Osteoblast (primary cell): ENCODE measurements at places on chromosomes 6 and 20.

- no peaks in the 10 kb centered on the region for H3K4me1 ChIP-seq
- no peaks in the 10 kb centered on the region for H3K27me3 ChIP-seq
Observed at GRCh38 chr6:73728548-73729205, 32.7 kb downstream of the CD109 start.

- no peaks in the 10 kb centered on the region for H3K27me3 ChIP-seq
- H3K4me1 ChIP-seq, result no peaks in the 10 kb centered on the region
- H3K27ac ChIP-seq, result no peak overlapping the region
- no peaks in the 10 kb centered on the region for H3K36me3 ChIP-seq
- H3K4me3 ChIP-seq, result no peak overlapping the region
Observed at GRCh38 chr6:70708448-70708847, 40.8 kb downstream of the SMAP1 start.

DNA sequence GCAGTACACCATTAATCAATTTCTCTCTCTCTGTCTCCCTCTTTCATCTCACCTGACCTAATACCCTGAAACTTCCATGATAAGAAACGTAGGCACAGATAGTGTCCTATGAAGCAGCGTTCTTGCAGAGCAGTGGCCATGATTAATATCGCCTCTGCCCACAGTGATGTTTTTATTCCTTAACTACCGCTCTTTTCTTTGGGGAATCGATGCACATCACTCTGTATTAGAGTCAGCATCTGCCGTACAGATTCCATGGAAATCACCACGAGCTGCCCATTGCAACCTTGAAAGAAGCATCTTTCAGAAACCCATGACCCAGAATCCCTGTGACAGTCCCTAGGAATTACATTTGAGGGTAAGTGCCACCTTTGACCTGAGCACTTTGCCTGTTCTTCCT is 152.0 kb upstream of the ECI2 start:
- H3K4me1 ChIP-seq, result no peaks in the 10 kb centered on the region
- H3K27me3 ChIP-seq, result peaks cover 31% of the 10 kb centered on the region
- no peaks in the 10 kb centered on the region for H3K36me3 ChIP-seq
- H3K27ac ChIP-seq, result no peak overlapping the region
- DNase-seq, result no peak

DNA sequence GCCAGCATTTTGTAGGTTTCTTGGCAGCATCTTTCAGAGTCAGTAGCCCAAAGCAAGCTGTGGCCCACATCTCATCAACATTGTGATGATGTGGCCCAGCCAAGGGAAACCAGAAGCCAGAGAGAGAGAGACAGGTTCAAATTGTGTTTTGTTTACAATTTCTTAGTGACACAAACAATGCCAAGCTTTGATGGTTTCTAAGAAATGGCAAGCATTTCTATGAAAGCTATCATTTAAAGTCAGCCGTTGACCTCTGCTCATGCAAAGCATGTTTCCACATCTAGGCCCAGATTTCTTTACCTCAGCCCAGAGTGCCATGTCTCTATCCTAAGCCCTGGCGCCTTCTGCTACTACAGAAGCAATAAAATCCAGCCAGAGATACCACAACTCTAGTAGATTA is 32.9 kb downstream of the GCM1 start:
- H3K36me3 ChIP-seq, result no peaks in the 10 kb centered on the region
- H3K27me3 ChIP-seq, result peaks cover 10% of the 10 kb centered on the region
- no peak overlapping the region for H3K27ac ChIP-seq
- no peak for DNase-seq
- H3K4me3 ChIP-seq, result no peak overlapping the region
- H3K4me1 ChIP-seq, result peaks cover 11% of the 10 kb centered on the region

GRCh38 chr6:25534942-25535631 is 116.9 kb upstream of the SCGN start:
- H3K4me3 ChIP-seq, result no peak overlapping the region
- no peaks in the 10 kb centered on the region for H3K36me3 ChIP-seq
- no peak for DNase-seq

DNA sequence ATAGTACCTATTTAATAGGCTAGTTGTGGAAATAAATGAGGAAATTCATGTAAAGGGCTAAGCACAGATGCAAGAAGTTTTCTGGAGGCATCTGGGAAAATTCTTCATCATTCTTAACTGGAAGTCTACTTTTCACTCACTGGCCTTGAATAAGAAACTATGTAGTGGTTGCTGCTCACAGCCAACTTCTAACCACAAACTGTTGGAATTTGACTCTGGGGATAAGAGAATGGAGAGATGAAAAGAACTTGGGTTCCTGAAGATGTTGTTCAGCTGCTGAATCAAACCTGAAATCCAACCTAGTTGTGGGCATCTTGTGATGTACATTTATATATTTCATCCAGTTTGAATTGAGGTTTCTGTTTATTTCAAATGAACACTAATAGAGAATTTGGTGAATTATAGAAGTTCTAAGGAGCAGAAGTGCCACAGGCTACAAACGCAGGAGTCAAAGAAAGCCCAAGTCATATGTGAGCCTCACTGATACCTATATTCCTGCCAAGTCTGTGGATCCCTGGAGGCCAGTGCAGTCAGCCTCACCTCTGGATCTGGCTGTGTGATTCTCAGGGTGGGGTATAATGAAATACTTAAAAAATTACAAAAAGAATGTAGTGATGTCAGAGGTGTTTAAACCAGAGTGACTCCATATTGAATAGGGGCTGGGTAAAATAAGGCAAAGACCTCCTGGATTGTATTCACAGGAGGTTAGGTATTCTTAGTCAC is 18.7 kb upstream of the MEI4 start:
- H3K4me1 ChIP-seq, result no peaks in the 10 kb centered on the region
- no peak for DNase-seq
- no peaks in the 10 kb centered on the region for H3K36me3 ChIP-seq
- no peaks in the 10 kb centered on the region for H3K27me3 ChIP-seq
- no peak overlapping the region for H3K4me3 ChIP-seq

DNA sequence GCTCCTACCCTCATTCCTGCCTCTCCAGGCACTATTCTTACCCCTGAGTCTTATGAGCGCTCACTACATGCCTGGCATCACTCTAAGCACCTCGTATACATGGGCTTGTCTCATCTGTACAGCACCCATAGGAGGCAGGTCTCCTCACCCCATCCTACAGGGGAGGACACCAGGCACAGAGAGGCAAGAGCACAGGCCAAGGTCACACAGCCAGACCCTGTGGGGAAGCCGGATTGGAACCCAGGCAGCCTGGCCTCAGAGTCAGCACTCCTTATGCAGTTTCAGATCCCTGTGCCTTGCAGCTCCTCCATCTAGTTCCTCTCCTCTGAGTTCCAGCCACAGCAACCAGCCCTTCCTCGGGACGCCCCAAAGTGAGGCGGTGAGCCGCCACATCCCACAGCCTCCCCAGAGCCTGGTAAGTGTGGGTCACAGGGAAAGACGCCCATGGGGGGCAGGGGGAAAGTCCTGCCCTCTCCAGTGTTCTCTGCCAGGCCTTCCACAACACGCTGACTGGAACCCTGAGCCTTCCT is 103.3 kb downstream of the NFATC2 start:
- H3K36me3 ChIP-seq, result no peaks in the 10 kb centered on the region
- H3K27me3 ChIP-seq, result no peaks in the 10 kb centered on the region
- no peak overlapping the region for H3K4me3 ChIP-seq
- H3K27ac ChIP-seq, result no peak overlapping the region
- no peak for DNase-seq
